Foreskin fibroblast (primary cell): ENCODE measurements at places on chromosomes 7 and 10.

DNA sequence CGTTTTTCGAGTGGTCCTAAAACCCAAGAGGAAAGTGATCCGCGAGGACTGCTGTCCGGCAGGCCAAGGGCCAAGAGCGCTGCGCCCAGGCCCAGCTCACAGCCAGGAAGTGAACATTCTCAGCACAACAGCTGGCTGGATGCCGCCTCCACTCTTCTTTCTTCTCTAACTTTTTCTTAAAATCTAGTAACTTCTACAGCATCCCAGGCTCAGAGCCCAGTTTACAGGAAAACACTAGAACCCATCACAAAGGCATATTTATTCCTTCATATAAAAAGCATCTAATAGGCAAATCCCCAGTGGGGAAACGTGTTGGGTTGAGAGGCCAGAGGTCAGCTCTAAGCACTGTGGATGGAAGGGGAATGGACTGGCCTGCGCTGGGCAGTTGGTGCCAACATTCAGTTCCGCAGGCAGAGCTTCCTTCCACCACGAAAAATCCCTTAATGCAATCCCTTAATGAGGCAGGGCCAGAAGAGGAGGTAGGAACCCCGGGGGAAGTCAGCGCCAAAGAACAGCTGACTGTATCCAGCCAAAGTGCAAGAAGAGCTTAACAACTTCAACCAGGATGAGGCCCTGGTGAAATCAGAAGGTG, 74.8 kb downstream of the ZRANB1 start:
- DNase-seq: peak; percentile 72

- no peak for DNase-seq
Observed at GRCh38 chr7:141003172-141004065, 11.3 kb downstream of the MRPS33 start.

DNA sequence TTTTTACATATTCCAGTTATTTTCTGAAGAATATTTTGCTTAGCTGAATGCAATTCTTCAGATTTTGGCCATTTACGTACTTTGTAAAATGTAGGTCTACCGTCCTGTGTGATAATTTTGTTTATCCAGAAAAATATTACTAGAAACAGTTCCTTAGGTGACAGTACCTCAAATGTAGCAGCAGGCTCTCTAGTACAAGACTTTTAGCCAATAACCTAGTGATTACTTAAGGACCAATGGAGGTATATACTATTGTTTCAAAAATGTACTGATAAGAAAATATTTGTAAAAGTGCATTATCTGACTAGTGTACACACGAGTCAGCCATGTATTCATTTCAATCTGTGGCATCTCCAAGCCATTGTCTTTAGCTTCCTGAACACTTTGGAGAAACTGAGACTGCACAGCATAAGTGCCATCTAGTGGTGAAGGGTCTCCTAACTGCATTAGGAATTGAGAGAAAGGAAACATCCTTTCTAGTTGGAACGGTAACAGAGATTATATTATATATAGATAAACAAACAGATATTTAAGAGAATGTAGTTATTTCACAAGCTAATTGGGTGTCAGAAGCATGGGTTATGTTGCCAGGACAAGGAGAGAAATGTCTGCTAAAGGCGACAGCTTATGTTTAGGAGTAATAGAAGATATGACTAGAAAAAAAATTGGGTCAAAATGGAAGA, 23.7 kb downstream of the RTKN2 start:
- DNase-seq: peak; percentile 62

DNA sequence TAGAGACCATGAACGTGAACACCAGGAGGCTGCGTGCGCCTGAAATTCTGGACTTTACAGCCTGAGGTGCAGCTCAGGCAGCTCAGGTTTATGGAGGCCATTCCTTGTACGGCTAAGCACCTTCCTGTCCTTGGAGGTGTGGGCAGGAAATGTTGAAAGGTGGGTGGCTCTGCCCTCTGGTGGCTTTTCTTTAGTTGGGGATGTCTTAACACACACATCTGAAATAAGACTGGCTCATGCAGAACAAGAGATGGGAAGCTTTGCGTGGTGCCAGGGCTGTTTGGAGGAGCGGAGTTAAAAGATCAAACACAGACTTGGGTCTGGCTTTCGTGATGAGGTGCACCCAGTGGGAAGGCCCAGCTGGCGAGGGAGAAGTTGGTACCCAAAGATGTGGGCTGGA, 64.1 kb downstream of the DOCK1 start:
- no peak for DNase-seq

GRCh38 chr10:15660990-15661389, 58.7 kb downstream of the ITGA8 start:
- peak; percentile 2 for DNase-seq

GRCh38 chr10:53619671-53620070, 847.1 kb upstream of the MBL2 start:
- DNase-seq: no peak

DNA sequence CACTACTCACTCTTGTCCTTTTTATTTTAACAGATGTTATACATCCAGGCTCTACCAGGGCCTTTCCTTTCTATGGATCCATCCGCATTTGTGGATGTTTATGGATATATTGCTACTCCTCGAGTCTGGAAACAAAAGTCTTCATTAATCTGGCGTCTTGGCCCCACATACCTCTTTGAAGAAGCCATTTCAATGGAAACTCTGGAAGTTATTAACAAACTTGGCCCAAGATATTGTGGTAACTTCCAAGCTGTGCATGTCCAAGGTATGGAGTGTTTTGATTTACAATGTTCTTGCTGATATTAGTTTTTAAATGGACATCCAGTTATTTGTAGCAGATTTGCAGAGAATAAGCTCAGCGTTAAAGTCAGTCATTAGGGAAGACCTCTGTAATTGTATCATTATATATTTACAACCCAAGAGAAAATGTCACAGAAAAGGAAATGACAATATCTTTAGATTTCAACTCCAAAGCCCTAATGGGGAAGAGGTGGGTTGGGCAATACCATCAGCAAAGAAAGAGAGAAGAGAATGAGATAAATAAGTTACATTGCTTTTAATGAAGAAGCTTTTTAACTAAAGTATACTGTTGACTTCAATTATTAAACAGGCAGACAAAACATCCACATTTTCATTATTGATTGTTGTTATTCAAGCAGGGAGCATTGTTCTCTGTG, 102.1 kb downstream of the WDFY4 start:
- DNase-seq: no peak

DNA sequence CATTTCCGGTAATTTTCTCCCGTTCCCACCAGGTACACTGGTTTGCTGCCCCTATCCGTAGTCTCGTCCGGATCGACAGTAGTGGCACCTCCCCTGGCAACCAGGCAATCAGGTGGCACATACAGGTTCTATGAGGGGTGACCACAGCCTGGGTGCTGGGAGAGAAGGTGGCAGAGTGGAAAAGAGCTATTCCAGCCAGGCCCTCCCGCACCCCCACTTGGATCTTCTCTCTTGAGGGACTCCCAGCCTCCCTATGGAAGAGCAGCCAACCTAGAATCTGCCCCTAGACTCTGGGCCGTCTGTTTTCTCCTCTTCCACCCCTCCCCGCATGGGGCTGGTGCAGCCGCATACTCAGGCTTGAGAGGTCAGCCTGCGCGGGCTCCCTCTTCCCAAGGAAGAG, 58.6 kb downstream of the GPR26 start:
- no peak for DNase-seq

GRCh38 chr10:60212195-60212594, 177.5 kb downstream of the ANK3 start:
- DNase-seq: no peak

- no peak for DNase-seq
Observed at GRCh38 chr7:36086571-36086970, 66.5 kb upstream of the EEPD1 start.

- peak; percentile 76 for DNase-seq
Observed at GRCh38 chr7:123769371-123769770, 20.6 kb upstream of the WASL start.
